ENCODE measurements at places on chromosomes 3 and 15.

- DNase-seq = no peak
These were observed 775 bp downstream of the CCNDBP1 start for GRCh38 chr15:43186003-43186353.

DNA sequence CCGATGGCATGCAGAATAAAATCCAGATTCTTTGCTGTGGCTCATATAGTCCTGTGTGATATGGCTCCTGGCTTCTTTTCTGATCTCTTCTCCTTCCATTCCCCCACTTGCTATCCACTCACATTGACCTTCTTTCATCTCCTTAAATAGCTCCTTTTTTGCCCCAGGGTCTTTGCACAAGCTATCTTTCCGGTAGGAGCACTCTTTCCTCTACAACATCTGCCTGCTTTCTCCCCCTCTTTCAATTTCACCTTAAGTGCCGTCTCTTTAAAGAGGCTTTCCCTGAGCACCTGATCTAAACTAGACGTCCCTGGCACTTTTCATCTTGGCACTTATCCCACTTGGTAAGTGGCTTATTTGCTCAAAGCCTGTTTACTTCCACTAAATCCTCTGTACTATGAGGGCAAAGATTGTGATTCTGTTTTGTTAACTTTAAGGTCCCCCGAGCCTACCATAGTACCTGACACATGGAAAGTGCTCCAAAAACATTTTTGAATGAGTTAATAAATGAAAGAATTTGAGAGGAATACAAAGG lies 323.3 kb upstream of the TLE3 start:
- no peak for DNase-seq

- no peak for DNase-seq
These were observed 10.9 kb upstream of the BCL2A1 start for GRCh38 chr15:79981831-79982455.

DNA sequence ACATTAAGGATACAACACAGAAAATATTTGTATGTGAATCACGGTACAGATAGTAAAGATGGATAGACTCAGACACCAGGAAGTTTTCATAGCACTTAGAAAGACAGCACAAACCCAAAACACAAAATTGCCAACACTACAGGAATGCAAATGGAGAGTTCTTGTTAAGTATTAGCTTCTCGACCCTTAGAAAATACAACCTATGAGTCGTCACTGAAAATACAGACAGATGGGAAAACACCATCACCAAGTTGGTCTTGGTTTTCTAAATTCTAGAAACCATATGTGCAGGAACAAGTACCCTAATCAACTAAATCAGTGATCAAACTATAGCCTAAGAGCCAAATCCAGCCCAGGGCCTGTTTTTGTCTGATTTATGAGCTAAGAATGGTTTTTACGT lies 50.7 kb downstream of the PEAK1 start:
- no peak for DNase-seq

DNA sequence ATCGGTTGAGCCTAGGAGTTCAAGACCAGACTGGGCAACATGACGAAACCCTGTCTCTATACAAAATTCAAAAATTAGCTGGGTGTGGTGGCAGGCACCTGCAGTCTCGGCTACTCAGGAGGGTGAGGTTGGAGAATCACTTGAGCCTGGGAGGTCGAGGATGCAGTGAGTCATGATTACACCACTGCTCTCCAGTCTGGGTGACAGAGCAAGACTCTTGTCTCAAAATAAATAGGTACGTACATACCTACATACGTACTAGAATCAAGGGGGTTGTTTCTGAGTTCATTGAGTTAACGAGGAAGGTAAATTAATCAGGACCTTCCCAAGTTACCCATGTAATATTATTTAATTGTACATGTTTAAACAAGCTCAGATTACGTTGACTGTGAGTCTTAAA lies 97.5 kb downstream of the CHL1 start:
- DNase-seq = no peak

GRCh38 chr3:88744896-88745295 lies 362.5 kb upstream of the EPHA3 start:
- DNase-seq = no peak

- no peak for DNase-seq
These were observed 23.6 kb upstream of the RAB7A start for GRCh38 chr3:128702391-128702790.

DNA sequence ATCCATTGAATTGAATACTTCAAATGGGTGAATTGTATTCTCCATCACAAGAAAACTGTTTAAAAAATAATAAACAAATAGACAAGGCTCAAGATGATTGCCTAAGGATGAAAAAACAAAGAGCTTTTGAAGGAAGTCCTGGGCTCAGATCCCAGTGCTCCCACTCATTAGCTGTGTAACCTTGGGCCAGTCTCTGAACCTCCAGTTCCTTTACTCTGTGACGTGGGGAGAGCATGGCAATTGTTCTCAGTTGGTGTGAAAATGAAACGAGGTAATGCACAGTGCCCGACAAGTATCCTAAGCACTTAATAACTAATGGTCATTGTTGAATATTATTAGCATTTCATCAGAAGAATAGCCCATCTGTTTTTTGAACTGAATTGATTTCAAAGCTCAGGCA lies 40.7 kb downstream of the TNIK start:
- DNase-seq = no peak

- no peak for DNase-seq
These were observed 57.6 kb downstream of the DNAH1 start for GRCh38 chr3:52373676-52374075.

GRCh38 chr15:66679061-66679656 lies 22.9 kb upstream of the SMAD6 start:
- no peak for DNase-seq

- DNase-seq = no peak
These were observed 129.2 kb downstream of the NEK10 start for GRCh38 chr3:27239951-27240350.

DNA sequence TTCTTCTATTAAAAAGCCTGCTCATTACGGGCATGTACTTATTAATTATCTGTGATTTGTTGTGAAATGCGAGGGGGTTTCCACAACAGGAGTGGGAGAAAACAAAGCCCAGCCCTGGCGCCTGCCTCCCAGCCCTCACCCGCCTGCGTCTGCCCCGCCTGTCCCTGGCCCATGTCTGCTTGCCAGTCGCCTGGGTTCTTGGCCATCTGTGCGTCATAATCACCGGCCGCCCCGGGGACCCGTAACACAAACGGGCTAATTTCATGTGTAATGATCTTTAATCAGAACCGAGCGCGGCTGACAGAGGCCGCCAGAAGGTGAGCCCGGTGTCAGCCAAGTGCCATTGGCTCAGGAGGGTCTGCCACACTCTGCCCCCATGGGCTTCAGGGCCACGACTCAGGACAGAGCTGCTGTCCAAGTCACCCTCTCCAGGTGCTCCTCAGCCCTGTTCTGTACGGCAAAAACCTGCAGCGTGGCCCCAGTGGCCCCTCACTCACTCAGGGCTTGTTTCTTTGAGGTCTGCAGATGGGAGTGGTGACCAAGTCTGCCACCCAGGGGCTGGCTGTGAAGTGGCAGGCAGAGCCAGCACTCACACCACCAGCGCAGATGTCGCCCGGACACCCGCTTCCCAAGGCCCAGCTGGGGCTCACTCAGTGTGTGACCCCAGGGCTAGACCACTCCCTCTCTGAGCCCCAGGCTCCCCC lies 28.8 kb upstream of the TMEM115 start:
- no peak for DNase-seq

GRCh38 chr3:74409066-74409465 lies 205.4 kb downstream of the CNTN3 start:
- no peak for DNase-seq

DNA sequence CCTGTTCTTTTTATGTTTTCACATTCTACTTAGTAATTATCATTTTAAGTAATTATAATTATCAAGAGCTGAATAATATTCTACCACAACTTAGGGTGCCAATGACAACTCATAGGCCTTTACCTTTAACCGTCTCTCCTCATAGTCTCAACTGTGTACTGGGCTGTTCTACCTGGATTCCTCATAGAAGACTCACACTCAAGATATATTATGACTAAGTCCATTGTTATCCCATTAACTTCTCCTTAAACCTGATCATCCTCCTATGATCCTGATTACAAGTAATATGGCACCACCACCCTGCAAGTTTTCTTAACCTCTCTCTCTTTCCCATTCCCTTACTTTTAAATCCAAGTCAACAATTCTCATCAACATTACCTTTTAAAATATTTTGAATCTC lies 285.9 kb upstream of the VEPH1 start:
- no peak for DNase-seq

GRCh38 chr3:197244751-197245150 lies 53.7 kb downstream of the DLG1 start:
- DNase-seq = no peak

GRCh38 chr3:32147509-32147908 lies 41.1 kb downstream of the GPD1L start:
- no peak for DNase-seq

- no peak for DNase-seq
These were observed 185.2 kb upstream of the CFAP20DC start for GRCh38 chr3:59234884-59235633.

GRCh38 chr3:47908744-47909143 lies 105.8 kb downstream of the DHX30 start:
- no peak for DNase-seq

DNA sequence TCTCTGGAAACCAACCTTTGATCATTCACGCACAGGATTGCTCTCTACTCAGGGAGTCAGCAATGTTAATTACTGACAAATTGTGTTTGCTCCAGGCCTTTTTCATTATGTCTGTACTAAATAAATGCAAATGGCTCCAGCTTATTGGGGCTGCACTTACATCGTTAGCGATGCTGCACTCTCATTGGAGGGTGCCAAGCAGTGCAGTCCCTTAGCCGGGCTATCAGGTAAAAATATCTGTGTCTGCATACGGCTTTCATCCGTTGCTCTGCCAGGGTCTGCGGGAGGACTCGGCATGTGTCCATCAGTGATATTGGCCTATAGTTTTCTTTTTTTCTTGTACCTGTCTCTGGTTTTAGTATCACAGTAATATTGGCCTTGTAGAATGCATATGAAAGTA lies 471.5 kb upstream of the CADM2 start:
- DNase-seq = no peak

DNA sequence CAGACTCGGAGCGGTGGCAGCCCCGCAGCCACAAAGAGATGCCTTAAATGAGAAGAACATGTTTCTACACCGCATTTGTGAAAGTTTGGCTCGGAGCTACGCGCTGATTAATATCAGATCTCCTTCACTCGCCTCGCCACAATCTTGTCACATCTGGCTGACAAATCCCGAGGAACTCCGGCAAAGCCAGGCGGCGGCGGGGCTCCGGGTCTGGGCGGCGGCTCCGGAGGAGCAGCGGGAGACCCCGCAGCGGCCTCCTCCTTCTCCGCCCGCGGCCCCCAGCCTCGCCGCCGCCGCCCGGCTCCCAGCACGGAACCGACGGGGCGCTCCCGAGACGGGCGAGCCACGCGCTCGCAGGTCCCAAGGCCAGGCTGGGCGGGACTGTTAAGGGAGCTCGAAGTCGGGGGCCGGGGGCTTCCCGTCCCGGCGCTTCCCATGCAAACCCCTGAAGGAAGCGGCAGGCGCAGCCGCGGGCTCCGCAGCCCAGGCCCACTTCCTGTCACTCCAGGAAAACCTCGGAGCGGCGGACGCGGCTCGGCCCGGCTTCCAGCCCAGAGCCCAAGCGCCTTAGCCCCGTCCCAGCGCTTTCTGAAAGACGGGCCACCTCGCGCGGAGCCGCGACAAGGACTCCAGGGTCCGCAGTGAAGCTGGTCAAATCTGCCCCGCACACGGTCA lies 1.2 kb downstream of the BNC1 start:
- no peak for DNase-seq

GRCh38 chr3:16369885-16370284 lies 104.9 kb downstream of the OXNAD1 start:
- no peak for DNase-seq

DNA sequence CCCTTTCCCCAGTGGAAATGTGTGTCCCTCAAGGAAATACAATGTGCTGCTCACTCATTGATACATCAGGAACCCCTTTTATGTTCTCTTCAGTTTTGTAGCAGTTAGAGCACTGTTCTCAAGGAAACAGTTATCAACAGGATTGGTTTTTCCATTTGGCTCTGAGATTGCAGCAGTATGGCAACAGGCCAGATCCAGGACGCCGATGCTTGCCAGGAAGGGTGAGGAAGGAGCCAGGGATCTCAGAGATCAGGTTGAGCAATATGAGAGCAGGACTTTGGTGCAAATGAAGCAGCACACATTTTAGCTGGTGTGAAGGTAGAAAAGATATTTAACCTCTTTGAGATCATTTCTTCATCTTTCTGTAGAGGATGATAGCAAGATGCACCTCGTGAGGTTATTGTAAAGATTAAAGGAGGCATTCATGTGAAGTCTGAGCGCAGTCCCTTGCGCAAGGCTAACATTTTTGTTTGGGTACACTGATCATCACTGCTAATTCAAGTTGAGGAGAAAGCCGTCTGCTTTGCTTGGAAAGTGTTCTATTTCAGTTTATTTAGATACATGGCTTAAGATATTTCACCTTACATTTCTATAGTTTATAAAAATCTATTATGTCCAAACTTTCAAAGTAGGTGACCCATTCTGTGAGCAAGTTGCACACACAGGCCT lies 68.5 kb downstream of the KCNH8 start:
- DNase-seq = no peak

GRCh38 chr15:66043264-66043663 lies 174.0 kb downstream of the RAB11A start:
- no peak for DNase-seq

DNA sequence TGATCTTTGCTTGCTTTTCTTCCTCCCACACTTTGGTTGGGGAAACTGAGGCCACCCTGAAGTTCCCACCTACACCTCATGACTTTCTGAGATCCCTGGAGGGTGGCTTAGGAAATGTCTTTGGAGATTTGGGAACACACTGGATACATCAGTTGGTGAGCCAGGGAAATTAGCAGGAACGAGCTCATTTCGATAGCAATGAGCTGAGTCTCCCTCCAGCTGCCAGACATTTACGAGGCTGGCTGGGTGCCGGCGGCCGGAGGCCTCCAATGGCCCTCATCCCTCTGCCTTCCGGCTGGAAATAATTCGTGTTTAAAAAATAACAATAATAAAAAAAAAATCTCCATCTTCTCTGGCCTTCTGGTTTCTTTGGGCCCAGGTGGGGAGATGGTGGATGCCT lies 38.8 kb downstream of the SMAD6 start:
- no peak for DNase-seq

DNA sequence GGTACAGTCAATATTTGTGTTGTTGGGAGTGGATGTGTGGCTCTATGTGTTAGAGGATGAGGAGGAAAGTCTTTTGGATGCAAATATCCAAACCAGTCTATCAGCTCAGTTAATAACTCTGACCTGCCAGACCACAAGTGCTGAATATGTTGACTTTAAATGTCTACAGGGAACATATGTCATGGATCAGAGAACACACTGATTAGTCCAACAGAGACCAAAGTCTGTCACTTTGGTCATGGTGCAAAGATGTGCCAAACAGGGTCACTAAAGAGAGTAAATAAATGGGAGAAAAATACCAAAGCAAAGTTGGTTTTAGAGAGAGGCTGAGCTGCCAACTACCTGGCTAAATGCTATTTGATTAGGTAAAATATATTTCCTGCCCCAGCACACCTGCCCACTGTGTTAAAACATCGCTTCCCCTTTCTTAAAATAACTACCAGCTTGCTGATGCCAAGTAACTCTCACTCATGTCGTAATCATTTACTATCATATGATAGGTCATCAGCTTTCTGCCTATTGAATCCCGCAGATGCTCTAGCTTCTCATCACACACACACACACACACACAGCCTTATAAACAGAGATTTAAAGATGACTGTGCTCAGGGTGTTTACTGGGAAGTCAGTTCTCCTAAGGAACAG lies 173.3 kb downstream of the PDZRN3 start:
- no peak for DNase-seq

GRCh38 chr15:40933517-40933902 lies 4.4 kb downstream of the DLL4 start:
- DNase-seq = no peak

GRCh38 chr15:47470983-47471382 lies 246.3 kb upstream of the SEMA6D start:
- no peak for DNase-seq
